ENCODE measurements at places on chromosomes 3 and 15.

DNA sequence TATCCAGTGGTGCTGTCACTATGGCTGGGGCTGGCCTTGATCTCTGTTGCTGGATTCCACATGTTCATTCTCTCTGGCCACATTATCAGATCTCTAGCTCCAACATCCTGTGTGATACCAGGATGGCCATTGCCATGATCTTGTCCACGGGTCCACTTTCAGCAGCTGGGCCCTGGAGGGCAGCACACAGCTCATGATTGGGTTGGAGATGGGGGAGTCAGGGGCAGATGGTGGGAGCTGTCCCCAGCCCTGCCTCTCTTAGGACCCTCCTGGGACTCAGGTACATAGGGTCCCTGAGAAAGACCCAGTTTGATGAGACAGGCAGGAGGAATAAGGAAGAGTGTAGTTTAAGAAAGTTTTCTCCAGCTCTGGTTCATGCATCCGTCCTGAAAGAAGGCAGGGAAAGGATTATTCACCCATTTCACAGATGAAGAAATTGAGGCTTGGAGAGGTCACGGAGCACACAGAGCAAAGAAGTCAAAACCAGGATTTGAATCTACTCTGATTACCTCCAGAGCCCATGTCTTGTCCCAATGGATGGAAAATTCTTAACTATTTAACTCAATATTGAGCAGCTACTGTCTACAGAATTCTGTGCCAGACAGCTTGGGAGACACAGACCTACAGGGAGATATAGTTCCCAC, 100.5 kb downstream of the LINGO1 start:
- no peak for DNase-seq

- no peak for DNase-seq
Observed at GRCh38 chr3:12002912-12003311, 1.3 kb upstream of the SYN2 start.

DNA sequence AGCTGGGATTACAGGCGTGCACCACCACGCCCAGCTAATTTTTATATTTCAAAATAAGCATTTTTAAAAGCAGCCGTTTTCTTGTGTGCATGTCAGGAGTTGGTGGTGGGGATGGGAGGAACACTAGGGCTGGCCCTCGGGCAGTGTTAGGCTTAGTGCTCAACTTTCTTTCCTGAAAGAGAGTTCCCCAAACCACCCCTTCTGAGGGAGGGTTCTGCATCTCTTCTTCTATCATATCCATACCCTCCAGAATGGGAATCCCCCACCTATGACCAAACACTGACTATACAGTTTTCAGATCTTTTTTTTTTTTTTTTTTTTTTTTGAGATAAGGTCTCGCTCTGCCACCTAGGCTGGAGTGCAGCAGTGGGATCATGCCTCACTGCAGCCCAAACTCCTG, 12.5 kb downstream of the PFKFB4 start:
- DNase-seq: no peak

- DNase-seq: no peak
Observed at GRCh38 chr3:126952983-126953660, 29.8 kb upstream of the PLXNA1 start.

- no peak for DNase-seq
Observed at GRCh38 chr15:68888419-68888818, 41.9 kb upstream of the SPESP1 start.

DNA sequence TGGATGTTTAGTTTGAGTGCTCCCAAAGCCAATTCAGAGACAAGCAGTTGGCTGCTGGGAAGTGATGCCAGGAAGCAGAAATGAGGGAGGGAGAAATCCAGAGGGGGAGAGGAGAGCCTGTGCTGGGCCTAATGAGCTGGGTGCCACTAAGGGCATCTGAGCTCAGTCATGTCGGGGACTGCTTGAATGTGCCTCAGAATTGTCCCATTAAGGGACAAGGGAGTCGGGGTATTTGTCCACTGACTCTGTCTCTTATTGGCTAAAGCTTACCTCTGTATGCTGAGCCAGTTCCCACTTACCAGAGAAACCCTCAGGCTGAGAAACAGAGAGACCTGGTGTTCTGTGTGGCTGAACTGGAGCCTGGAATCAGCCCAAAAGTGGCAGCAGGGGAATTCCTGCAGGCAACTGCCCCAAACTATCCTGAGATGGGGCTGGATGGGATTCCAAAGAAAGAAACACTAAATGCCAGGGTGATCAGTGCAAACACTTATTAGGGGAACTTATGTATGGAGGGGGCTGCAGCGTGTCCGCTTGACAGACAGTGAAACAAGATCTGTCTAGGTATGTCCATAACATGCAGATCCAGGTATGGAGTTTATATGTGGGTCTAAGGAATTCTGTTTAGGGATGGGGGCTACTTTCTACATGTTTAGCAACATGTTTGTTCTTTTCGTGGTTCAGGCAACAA, 48.6 kb downstream of the NR1D2 start:
- no peak for DNase-seq

DNA sequence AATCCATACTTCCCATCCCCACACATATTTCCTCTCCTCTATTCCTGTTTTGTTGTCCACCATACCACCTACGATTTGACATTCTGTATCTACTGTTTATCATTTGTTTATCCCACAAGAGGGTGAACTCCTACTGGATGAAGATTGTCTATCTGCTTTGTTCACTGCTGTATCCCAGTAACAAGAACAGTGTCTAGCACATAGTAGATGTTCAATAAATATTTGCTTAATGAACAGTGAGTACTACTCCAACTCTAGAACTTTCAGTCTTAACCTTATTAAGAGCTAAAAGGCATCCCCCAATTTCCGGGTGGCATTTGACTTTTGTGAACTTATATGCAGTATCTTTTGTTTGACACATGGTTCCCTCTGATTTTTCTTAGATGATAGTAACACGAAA, 1.3 kb downstream of the PYGO1 start:
- no peak for DNase-seq

GRCh38 chr3:103308921-103309320, 874.1 kb downstream of the ZPLD1 start:
- DNase-seq: no peak

- no peak for DNase-seq
Observed at GRCh38 chr3:128203169-128203568, 49.9 kb downstream of the EEFSEC start.

DNA sequence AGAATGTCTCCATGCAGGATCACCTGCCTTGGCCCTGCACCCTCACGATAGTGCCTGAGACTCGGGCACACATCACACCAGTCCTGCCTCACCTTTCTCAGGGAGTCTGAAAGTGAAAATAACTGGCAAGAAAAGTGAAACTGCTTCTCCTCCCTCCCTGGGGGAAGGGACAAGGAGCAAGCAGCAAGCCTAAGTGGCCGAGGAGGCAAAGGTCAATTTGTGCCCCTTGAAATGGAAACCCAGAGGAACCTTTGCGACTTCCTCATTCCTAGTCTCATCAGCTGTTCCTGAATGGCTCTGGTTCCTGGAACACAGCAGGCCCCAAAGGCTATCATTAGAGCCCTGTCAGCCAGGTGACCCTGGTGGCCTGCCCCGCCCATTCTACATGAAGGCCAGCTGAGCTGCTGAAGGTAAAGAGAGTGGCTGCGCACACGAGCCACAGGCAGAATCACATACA, 28.0 kb upstream of the SLCO2A1 start:
- DNase-seq: no peak

- DNase-seq: no peak
Observed at GRCh38 chr3:5456199-5456598, 268.7 kb downstream of the EDEM1 start.

DNA sequence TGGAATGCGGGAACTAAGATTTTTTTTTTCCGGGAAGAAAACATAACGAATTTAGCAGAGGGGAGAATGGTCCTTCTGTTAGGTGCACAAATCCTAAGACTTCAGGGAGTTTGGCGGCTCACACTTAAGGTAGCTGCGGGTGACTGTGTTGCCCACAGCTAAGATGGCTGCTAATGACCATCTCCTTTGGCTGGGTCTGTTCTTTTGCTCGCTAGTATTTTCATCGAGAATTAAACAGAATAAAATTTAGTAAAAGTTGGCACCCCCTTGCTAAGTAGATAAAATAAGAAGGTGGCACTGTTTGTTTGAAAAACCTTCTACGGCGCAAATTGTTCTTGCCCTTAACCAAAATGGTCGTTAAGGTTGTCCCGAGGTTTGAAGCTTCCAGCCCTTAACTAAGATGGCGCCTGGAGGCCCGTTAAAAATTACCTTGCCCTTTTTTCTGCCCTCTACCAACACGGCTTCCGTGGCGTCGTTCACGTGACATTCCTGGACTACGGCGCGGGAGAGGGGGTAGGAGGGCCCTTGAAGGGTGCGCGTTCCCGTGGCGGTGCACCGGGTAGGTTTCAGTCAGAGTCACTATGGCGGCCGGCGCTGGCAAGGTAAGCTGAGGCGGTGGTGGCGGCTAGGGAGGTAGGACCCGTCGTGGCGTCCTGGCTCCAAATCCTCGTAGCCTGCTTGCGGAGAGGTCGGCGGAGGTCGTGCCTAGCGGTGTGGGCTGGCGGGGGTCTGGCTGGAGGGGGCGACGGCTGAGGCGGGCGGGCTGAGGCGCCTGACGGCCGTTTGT, at the start of gene SLMAP:
Gene SLMAP (plus strand): TSS at position 569 of the 787 bp plus-strand sequence. CDS start 1,343 bp downstream, outside the sequence.
- peak; percentile 96 for DNase-seq

DNA sequence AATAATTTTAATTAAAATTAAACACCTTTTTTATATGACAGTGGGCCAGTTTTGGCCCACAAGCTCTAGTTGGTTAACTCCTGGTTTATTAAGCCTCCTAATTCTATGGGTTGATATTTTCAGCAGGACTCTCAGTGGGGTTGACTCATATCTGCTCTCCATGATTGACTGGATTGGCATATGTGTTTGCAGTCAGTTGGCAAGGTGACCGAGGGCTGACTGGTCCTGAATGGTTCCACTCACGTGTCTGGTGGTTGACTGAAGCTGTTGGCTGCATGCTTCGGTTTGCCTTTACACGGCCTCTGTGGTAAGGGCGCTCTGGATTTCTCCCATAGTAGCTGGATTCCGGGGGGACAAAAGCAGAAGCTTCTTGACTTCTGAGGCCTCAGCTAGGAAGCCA, 65.3 kb upstream of the ZNF280D start:
- DNase-seq: no peak

- no peak for DNase-seq
Observed at GRCh38 chr15:41424809-41425208, 7.9 kb downstream of the RTF1 start.

GRCh38 chr15:89963301-89964231, 37.6 kb upstream of the ZNF710 start:
- DNase-seq: no peak

DNA sequence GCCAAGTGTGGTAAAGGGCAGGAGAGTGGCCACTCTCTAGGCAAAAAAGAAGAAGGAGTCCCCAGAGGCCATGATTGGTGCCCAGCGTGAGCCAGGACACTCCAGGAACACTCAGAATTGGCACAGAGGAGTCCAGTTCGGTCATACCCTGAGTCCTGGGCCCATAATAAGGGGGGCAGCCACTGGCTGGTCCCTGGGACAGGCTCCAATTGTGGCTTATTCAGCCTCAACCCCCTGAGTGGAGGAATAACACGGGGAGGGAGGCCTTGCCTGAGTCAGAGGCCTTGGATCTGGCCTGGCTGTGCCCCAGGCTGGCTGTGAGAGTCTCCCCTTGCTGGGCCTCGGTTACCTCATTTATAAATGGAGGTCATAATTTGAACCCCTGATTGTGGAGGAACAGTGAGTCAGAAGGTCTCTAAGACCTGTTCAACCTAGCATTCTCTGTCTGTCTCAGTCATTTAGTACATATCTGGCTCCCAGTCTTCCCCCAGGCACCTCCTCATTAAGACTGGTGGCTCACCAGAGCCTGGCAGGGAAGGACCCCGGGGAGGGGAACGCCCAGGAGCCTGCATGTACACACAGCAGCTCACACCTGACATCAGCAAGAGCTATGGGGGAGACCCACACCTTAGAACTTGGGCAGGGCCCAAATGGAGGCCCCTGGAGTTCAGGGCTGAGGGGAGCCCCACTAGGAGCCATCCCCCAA, 95.9 kb upstream of the ATP2B2 start:
- DNase-seq: no peak

DNA sequence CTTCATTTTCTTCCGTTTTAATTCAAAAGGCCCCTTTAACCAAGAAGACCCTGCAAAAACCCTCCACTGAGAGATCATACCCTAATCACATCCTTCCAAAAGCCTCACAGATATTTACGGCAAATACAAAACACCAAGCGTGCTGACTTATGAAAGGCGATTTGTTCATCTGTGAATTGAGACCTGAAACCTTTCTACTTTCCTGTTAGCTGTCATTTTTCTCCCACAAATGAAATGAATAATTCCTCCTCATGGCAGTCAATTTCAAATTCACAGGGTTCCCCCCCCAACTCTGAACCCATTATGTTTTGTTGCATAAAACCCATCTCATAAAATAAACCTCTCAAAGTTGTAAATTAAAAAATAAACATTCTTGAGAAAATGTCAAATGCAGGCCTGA, 149.6 kb downstream of the PDZRN3 start:
- DNase-seq: no peak

DNA sequence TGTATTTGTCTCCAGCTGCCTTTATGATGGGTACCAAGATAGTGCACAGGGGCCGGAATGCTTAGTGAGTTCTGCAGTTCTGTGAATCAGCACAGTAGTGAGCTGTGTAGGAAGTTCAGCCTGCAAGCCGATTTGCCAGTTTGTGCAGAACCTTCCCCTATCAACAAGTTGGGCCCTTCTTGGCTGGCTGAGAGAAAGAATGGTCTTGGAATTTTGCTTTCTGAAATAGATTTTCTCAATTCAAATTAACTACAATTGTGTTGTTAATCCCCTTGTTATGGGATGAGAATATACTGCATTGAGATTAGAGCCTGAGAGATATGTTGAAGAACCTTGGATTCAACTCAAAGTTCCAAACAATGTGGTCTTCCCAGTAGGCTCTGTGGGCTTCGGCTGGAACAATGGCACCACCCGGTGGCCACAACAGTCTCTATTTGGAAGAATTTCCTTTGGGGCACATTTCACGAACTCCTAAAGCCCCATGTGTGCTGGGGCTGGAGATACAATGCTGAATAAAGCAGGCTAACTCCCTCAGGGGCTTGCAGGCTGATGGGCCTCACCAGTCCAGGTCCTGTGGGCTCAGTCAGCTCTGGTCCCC, 59.1 kb downstream of the TRIM42 start:
- DNase-seq: no peak

DNA sequence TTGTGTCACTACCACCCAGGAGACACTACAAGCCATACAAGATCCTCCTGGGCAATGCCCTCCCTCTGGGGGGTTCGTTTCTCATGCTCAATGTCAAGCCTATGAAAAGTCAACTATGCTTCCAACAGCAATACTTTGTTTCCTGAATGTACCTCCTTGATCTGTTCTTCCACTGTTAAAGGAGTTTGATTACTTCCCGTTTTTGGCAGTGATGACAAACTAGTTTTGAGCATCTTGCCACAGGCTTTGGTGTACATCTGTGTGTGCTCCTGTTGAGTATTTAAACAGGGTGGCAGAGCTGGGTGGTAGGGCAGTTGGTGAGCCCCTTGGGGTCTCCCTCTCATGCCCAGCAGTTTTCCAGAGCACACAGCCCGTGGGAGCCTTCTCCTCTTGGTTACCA, 81.4 kb downstream of the IL12A start:
- DNase-seq: no peak

DNA sequence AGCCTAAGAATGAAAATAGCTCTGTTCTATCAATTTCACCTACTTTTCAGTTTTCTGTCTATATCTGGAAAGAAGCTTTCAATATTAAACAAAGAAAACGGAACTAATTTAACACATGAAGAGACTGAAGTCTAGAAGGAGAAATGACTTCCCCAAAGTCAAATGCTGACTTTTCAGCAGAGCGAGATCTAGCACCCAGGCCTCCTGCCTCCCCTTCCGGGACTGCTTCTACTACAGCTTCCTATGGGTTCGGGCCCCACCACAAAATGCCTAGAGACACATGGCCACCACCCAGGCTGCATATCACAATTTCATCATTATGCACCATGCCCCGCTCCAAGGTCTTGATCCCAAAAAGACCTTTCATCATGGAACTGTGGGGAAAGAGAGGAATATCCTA, 104.5 kb downstream of the SST start:
- DNase-seq: no peak

Measured in naive thymus-derived CD4-positive, alpha-beta T cell (primary cell).